ENCODE measurements at places on chromosomes 12 and 14.

DNA sequence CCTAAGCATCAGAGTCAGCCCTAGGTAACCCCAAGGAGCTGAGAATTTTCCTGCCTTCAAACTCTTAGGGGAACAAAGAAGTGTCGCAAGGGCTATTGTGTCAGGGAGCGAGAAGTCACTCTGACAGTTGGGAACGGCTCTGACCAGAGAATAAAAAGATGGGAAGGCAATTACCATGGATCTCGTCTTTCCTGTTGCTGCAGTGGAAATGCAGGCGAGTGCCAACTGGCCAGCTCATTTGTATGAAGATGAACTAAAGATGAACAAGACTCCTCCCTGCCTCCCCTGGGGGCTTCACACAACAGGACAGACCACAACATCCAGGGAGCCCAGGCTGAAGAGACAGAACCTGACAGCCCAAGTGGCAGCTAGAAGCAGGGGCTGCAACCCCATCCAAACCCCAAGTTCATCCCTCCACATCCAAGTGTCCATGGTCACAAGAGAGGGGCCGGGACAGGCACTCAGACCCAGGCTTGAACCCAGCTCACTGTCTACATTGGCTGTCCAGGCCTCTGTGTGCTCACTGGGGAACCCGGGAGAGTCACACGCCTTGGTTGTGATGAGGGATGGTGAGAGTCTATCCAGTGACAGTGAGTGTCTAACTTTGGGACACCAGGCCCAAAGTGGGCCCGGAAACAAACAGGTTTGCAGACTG is 322.4 kb downstream of the BCL11B start:
- no peak for DNase-seq

- no peak for DNase-seq
Measured at GRCh38 chr12:107522692-107523477, 162.7 kb upstream of the PWP1 start.

GRCh38 chr14:35964697-35965286 is 138.7 kb downstream of the BRMS1L start:
- no peak for DNase-seq

DNA sequence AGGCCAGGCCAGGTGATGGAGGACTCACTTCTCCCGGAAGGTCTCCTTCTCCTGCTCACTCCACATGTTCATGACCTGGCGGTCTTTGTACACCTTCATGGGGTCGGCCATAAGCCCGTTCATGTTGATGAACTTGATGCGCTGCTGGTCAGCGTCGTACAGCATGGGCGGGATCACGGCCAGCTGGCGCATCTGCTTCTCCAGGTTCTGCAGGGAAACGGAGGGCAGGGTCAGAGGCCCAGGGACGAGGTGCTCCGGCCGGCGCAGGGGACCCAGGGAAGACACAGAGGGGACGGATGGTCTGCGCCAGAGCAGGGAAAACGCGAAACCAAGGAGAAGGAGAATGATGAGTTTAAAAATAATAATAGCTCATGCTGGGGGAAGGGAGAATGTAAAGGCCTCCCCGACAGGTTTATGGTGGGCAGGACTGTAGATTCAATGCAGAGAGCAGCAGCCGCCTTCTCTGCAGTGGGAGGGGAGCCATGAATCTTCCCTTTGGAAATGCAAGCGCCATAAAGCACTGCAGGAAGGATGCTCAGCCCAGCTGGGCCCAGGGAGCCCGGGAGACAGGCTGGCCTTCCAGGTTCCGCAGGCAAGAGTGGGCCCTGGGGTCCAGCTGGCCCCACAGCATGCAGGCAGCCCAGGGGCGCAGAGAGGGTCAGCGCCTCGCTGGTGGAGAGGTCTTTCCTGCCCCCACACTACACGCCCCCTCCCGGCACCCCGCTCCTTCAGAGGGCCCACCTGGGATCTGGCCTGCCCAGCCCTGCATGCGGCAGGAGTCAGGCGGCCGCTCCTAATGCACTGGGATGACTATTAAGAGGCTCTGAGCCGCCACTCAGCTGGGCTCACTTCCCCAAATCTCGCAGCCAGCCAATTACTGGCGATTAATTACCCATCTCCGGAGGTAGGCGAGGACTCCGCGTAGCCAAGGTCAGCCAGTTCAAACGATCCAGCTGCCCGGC is 132.0 kb downstream of the RFLNA start:
- no peak for DNase-seq

DNA sequence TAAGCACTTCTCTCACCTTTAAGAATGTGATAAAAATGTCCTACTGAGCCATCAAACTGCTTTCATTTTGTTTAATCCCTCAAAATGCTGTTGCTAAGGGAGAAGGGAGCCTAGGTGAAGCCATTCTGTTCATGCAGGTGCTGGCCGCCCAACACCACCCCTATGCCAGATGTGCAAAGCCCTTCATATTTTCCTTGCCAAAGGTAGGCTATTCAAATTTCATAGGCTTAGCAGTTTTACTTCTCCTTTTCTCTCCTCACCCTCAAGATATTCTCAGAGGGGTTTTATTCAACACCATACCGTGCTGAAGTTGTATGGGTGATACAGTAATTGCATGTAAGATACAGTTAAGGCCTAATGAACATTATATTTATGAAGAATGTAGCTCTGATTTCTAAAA is 461.7 kb downstream of the GXYLT1 start:
- DNase-seq, result no peak

DNA sequence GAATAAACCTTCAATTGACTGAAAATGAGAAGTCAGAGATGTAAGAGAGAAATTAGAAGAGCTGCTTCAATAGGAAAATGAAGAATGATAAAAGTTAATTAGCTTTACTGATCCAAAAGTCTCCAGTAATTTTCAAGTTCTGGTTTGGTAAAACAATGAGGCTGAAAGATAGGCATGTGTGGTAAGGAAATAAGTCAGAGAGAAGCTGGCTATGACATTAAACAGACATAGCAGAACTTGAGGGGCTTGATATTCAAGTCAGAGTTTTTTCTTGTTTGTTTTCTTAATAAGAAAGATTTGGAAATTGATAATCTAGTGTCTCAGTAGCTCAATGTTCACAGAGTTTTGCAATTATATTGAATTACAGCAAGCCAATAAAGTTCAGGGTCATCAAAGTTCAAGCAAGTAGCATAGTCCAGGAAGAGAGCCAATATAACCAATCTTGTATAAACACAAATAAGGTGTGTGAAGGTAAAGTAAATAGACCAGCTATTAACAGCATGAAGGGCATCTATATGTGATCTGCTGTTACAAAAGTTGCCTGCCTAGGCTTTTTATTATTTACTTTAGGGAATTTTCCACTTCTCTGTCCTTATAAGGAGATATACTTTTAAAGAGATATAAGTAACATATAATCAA is 1111.5 kb downstream of the TRHDE start:
- no peak for DNase-seq

DNA sequence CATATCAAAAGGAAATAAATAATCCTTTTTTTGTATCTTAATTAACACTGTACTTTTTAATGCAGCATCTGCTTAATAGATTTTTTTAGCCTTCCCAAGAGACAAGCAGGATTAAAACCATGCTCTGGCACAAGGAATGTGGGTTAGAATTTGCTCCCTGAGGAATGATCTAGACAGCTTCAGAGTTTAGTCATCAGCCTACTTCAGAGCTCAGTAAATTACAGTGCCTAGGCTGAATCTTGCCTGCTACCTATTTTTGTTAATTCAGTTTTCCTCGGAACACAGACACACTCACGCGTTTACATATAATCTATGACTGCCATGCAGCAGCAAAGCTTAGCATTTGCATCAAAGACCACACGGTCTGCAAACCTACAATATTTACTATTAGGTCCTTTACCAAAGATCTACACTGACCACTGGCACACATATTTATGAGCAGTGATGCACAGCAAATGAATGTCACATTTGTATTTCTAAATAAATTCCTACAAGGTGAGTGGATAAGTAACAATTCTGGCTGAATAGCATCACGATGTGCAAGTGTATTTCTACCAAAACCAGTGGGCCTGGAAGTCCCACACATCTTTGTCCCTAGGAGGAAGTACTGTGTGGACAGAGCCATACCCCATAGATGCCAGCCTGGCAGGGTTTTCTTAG is 309.8 kb upstream of the TMEM132C start:
- no peak for DNase-seq

- DNase-seq, result no peak
Measured at GRCh38 chr14:86333493-86333892, 803.5 kb downstream of the FLRT2 start.

- no peak for DNase-seq
Measured at GRCh38 chr12:130929363-130929762, 24.3 kb upstream of the ADGRD1 start.
